ENCODE measurements at places on chromosomes 6 and 20. TPM values are rescaled to one million over a fixed set of nuclear protein-coding genes. Genes with fewer than 3 reads are reported as not detected.
A peak's percentile ranks its signal among the peaks of the same experiment; 100 is the strongest.

GRCh38 chr6:134564705-134565104, 246.8 kb upstream of the SGK1 start:
- DNase-seq: peak; percentile 80

DNA sequence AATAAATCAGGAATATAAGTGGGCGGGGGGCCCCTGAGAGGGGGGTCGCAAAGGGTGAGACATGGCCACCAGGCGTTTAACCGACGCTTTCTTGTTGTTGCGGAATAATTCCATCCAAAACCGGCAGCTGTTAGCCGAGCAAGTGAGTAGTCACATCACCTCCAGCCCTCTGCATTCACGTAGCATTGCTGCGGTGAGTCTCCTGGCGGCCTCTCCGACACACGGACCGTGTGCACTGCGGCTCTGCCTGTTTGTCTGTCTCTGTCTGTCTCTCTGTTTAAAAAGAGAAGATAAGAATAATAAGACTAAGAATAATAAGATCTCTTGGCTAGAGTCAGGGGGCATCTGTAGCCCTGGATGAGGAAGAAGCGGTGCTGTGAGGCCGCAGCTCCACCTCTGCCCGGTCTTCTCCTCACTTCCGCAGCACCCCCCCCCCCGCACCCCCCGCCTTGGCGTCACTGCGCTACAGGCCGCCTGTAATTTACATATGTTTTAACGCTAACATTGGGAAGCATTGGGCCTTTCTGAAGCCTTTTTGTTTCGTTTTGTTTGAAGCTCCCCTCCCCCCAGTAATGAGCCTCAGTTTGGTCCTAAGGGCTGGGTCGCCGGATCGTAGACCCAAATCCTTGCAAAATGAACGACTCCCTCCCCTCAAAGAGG, 993 bp downstream of the STX16 start:
- peak; percentile 38 for DNase-seq

DNA sequence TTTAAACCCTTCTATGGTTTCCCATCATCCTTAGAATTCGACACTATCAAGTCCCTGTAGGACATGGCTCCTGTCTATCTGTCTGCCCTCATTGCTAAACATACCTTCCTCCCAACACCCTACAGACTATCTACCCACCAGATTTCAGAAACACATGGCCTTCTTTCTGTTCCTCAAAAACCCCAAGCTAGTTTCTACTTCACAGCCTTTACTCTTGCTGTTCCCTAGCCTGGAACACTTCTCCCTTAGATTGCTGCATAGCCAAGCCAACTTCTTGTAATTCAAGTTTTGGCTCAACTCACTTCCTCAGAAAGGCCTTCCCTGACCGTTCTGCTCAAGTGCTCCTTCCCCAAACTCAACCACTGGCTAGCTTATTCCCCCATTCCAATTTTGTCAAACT, 156.2 kb downstream of the BTBD9 start:
- DNase-seq: no peak

DNA sequence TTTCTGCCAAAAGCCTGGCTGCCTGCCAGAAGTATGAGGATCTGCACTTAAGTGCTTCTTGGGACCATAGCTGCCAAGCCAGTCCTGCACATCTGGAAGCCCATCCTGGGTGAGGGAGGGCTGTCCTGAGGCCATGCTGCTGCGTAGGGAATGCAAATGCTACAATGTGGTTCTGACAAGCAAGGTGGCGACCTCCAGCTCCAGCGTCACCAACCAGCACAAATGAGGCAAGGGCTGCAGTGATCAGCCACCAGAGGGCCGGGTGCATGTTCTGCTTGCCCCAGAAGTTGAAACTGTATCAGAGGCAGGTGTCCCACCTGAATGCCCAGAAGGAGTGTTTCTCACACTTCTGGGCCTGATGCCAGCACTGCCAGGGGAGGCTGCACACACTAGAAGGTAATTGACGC, 99.1 kb upstream of the KCNQ5 start:
- no peak for DNase-seq

- no peak for DNase-seq
Measured at GRCh38 chr6:37694259-37694658, 3.4 kb downstream of the MDGA1 start.

- no peak for DNase-seq
Measured at GRCh38 chr20:16904751-16905150, 156.6 kb downstream of the OTOR start.

GRCh38 chr20:25005661-25006060, 13.1 kb upstream of the APMAP start:
- DNase-seq: no peak

DNA sequence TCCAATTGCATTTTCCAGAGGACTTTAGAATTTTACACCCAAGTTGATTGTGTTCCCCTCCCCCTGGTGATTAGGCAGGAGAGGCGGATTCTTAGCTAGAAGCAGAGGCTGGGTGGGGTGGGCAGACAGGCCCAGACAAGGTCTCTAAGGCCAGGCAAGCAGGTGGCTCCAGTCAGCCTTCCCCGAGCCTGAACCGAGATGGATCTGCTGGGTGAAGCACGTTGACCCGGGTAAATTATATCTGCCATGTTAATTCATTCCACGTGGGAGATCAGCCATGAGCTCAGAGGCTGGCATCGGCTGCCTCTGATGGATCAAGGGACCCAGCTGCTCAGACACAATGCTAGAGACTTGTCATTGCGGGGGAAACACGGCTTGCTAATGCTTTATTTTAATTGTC, 159.5 kb upstream of the MAFB start:
- DNase-seq: no peak

- no peak for DNase-seq
Measured at GRCh38 chr20:25321262-25321831, 69.3 kb downstream of the ABHD12 start.

DNA sequence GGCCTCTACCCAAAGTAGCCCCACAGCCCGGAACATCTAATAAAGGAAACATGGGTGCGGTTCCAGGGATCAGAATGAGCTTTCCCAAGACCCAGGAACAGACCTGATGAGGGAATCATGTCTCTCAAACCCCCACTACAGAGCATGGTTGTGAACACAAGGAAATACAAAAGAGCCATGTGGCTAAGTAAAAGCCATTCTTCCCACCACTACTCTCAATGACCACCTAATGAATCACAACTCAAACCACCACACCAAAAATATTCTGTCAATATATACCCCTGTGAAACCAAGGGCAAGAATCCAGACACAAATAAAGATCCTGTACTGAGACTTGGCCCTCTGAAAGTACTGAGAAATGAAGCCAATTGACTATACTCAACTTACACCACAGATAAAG, 20.9 kb upstream of the COL21A1 start:
- DNase-seq: no peak

- no peak for DNase-seq
Measured at GRCh38 chr6:14292119-14292518, 174.5 kb downstream of the CD83 start.

DNA sequence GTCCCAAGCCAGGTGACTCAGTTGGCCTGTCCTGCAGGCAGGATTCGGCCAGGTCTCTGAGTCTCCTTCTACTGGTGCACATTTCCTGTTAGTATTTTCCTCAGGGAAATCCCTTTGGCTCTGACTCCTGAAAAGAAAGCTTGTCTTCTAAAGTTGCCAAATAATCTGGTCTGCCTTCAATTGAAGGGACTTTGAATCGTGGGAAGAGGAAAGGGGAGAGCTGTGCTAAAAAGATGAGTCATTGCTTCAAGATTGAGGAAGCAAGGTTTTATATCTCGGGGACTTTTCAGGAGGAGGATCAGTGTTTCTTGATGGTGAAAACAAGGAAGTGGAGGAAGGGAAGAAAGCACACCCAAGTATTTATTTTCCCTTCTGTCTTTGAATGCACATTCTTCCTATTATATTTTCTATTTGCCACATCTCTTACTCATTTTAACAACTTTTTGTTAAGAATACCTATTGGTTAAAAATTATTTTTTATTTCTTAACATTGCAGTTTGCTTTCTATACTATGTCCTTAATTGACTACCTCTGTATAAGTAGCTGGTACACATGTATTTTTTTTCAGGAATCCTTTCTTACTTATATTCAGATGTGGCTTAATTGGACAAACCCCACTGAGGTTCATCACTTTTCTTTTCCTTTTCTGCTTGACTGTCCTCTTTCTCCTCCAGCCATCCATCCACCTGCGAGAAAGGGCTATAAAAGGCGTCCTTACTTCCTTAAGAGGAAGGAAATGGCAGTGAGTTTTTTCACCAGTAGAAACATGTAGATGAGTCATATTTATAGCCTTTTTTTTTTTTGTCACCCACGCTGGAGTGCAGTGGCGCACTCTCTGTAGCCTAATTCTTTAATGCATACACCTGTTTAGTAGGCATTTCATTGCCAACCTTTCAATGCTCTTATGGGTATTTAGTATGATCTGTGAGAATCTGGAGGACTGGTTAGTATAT, 15.0 kb upstream of the IFNGR1 start:
- DNase-seq: no peak

GRCh38 chr6:107794771-107795170, 29.3 kb downstream of the SCML4 start:
- no peak for DNase-seq

GRCh38 chr6:27810768-27811450, 101.3 kb downstream of the OR2B2 start:
- no peak for DNase-seq

GRCh38 chr6:127111526-127111925, 6.9 kb upstream of the RSPO3 start:
- DNase-seq: no peak

GRCh38 chr6:27812805-27813492, 99.2 kb downstream of the OR2B2 start:
- no peak for DNase-seq

- DNase-seq: no peak
Measured at GRCh38 chr6:123509112-123509511, 127.6 kb downstream of the TRDN start.

DNA sequence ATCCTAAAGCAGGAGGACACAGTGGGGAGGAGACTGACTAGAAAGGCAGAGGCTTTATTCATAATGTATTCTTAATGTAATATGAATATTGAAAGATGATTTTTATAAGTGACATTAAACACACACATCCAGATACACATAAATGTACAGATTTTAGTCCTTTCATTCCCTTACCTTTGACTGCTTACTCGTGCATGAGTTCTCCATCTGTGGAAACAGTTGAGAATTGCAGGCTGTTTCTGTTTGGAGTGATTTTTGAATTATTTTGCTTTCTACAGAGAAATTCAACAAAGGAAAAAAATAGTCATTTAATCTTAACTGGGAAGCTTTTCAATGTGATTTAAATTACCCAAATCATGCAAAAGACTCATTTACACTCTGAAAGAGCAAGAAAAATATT, 136.5 kb downstream of the RIMS1 start:
- DNase-seq: no peak

DNA sequence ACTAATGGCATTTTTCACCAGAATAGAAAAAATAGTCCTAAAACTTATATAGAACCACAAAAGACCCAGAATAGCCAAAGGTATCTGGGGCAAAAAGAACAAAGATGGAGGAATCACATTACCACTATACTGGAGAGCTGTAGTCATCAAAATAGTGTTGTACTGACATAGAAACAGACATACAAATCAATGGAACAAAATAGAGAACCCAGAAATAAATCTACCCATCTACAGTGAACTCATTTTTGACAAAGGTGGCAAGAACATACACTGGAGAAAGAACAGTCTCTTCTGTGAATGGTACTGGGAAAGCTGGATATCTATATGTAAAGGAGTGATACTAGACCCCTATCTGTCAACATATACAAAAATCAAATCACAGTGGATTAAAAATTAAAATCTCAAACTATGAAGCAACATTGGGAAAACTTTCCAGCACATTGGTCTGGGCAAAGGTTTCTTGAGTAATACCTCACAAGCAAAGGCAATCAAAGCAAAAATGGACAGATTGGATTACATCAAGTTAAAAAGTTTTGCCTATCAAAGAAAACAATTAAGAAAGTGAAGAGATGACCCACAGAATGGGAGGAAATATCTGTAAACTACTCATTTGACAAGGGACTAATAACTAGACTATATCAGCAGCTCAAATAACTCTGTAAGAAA, 120.5 kb downstream of the MEI4 start:
- no peak for DNase-seq

DNA sequence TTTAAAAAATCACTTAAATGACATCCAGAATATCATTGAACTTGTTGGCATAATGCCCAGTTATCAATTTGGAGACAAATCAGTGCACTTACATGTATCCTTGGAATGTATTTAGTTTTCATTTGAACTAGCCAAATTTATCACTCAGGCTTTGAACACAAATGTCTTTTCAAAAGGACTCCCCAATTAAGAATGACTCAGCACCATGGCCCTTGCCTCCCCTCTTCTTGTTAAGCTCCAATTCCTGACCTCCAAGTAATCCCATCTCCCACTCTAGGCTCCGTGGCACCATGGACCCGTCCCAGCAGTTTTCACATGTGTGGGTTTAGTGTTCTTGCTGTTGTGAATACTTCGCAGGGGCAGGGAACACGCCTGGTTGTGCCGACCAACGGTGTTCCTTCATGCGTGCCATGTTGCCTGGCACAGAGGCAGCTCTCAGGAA, 2.7 kb downstream of the AKAP12 start:
- no peak for DNase-seq

- no peak for DNase-seq
Measured at GRCh38 chr6:169589293-169589692, 112.5 kb downstream of the WDR27 start.

GRCh38 chr6:151313066-151313491, 73.3 kb downstream of the AKAP12 start:
- no peak for DNase-seq

GRCh38 chr6:33620158-33620855, 815 bp upstream of the ITPR3 start:
- no peak for DNase-seq

DNA sequence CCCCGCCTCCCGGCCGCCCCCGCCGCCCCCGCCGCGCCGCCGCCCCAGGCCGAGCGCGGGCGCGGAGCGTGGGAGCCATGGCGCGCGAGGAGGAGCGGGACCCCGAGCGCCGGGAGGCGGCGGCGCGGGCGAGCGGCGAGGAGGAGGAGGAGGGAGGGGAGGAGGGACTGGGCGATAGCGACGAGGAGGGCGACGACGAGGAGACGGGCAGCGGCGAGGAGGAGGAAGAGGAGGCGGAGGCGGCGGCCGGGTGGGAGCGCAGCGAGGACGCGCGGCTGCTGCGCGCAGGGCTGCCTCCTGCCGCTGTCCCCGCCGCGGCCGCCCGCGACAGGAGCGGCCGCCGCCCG, at the start of gene SLC24A3:
TSS of gene SLC24A3 (plus strand) at position 174 of the 347 bp plus-strand sequence.
- no peak for DNase-seq

DNA sequence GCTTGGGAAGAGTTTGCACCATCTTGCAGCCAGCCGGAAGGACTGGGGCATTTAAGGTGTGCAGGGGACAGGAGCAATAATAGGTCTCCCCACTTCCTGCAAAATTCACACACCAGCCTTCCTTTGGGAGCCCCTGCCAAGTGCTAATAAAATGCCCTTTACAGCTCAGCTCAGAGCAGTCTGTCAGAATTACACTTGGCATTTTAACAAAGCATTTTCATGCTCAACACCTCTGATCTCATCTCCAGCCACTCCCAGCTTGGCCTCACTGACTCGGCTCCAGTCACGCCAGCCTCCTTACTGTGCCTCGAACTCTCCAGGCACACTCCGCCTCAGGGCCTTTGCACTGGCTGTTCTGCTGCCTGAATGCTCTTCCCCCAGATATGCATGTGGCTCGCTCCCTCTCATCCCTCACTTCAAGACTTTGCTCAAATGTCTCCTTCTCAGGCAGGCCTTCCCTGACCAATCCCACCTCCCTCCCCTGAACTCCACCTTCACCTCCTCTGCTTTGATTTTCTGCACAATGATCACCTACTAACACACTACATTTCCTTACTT, 43.7 kb downstream of the GRM4 start:
- DNase-seq: no peak

The SEL1L2 gene
- 0.62 TPM for total RNA-seq

The TINAG gene
- total RNA-seq: 0.16 TPM

The FRK gene
- 0.31 TPM for total RNA-seq

The HTR1E gene
- 0.16 TPM for total RNA-seq

The FILIP1 gene
- 4.5 TPM for total RNA-seq

The ECT2L gene
- 0.31 TPM for total RNA-seq

The SAMD3 gene
- total RNA-seq: 15.6 TPM

Data from occipital lobe (tissue), 3 donors.